ENCODE measurements at places on chromosomes 2 and 18.

DNA sequence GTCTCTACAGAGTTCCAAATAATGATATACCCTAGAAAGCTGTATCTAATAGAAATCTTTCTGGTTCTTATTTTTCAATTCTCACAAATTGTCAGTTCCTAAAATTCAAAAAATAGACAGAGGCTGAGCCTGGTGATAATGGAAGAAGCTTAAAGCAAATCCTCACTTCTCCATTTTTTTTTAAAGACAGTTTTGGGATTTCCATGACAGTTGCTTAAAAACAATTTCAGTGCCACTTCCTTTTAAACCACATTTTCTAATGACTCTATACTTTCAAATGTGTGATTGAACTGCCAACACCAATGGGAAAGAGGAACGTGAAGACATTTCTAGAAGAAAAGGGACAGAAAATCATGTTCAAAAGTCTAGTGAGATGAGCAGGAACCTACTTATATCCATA, 4.0 kb downstream of the GKN2 start:
- no peak for DNase-seq

GRCh38 chr2:198371921-198372543, 567.6 kb downstream of the PLCL1 start:
- DNase-seq = no peak

DNA sequence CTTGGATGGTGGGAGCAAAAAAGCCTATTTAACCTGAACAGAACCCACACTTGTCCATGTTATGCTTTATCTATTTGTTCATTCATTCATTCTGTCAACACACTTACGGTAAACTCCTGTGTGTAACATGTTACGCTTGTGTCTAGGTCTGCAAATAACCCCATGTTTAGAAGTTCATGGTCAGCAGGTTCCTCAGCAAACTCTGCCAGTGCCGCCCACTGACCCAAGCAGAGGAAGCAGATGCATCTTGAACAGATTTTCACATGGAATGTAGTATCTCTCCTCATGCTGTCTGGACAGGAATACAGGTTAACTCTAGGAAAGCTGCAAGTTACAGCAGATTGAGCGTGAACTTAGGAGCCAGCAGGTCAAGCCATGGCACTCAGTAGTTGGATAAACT, 213.7 kb upstream of the COPS8 start:
- no peak for DNase-seq

GRCh38 chr2:240557808-240558207, at the start of gene ANKMY1:
Gene ANKMY1 (minus strand): TSS chr2:240557988. CDS start chr2:240557335, 653 bp downstream.
- DNase-seq = no peak

GRCh38 chr2:162111958-162112850, 38.2 kb upstream of the DPP4 start:
- DNase-seq = no peak

DNA sequence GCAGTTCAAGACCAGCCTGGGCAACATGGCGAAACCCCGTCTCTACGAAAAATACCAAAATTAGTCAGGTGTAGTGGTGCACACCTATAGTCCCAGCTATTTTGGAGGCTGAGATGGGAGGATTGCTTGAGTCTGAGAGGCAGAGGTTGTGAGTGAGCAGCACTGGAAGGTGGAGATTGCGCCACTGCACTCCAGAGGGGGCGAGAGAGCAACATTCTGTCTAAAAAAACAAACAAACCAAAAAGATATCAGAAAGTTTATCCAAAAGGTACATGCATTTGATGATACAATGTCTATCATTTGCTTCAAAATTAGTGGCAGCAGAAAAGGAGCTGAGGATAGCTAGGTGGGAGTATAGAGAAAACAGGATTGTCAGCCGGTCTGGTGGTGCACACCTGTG, 39.8 kb upstream of the CABLES1 start:
- no peak for DNase-seq

Data from NCI-H2171 treated with DMSO at 0.1 percent for 48 hours (cell line).